ENCODE measurements at places on chromosomes 11 and 22.

DNA sequence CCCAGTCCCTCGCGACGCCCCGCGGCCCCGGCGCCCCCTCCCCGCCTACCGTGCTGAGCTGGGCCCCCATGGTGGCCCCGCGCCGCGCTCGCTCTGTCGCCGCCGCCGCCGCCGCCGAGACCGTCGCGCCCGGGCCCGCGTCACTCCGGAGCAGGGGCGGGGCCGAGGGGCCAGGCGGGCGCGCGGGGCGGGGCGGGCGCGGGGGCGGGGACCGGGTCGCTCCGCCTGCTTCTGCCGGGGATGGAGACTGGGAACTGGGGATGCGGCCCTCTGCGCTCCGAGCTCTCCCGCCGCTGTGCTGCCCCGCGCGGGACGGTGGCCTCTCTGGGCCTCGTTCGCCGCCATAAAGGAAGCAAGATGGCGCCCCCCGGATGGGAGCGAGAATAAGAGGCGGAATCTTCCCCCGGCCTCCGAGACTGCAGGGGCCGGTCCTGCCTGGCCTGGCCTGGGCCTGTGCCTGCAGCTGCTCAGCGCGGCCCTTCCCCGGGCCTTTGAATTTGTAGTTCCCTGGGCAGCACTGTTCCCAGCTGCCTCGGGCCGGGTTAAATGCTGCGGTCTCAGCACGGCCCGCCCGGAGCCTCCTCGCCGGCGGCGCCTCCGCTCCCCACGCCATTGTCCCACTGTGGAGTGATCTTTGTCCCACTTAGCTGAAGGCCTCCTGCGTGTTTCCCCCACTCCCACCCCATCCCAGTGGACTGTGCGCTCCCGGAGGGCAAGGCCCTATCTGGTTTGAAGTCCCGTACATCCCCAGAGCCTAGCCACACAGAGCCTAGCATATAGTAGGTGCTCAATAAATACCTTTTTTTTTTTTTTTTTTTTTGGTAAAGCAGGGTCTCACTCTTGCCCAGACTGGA lies at the start of gene CYB5R3:
CYB5R3 (minus strand) TSS at position 147 of the 854 bp plus-strand sequence; CDS start at position 70, 77 bp downstream.
- DNase-seq, result peak; percentile 75

- DNase-seq, result no peak
These were observed 50.4 kb downstream of the CWC15 start for GRCh38 chr11:94923004-94923334.

GRCh38 chr22:27460591-27461347 lies 340.8 kb downstream of the MN1 start:
- DNase-seq, result no peak

DNA sequence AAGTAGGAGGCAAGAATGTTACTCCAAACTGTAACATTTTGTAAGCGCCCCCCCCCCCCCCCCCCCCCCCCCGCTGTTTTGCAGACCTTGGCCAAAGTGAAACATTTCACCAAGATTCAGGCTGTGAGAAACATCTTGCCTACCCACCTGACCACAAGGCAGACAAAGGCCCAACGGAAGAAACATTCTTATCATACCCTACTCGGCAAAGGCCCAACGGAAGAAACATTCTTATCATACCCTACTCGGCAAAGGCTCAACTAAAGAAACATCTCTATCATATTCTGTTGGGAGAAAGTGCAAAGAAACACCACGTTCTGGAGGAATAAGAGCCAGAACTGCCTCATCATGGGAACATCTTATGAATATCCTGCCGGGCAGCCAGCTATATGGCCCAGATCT lies 117.1 kb downstream of the JRKL start:
- no peak for DNase-seq

- no peak for DNase-seq
These were observed 36.6 kb downstream of the ST3GAL4 start for GRCh38 chr11:126391970-126392632.

DNA sequence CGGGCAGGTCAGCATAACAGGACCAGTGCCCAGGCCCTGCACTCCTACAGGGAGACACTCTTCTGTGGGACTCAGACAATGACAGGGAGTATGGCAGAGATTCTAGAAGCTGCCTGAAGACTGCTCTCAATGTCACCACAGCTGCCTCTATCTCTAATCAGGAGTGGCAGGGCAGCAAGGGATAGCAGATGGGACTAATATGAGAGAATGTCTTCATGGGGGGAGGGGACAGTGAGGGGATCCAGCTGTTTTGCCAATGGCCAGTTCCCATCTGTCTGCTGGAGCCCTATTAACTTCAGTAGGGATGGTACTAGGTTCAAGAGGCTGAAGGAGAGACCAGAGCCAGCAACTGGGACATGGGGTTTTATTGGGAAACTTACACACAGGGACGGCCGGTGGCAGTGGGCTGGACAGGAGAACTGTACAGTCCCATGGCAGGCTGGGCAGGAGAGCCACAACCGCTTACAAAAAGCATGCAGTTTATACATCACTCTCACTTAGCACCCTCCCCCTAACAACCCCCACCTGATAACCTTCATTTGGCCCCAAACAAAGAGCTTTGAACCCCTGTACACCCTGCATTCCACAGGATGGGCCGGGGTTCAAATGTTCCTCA lies 2.5 kb upstream of the CD82 start:
- no peak for DNase-seq

- DNase-seq, result no peak
These were observed 39.0 kb downstream of the PAMR1 start for GRCh38 chr11:35486446-35486845.

DNA sequence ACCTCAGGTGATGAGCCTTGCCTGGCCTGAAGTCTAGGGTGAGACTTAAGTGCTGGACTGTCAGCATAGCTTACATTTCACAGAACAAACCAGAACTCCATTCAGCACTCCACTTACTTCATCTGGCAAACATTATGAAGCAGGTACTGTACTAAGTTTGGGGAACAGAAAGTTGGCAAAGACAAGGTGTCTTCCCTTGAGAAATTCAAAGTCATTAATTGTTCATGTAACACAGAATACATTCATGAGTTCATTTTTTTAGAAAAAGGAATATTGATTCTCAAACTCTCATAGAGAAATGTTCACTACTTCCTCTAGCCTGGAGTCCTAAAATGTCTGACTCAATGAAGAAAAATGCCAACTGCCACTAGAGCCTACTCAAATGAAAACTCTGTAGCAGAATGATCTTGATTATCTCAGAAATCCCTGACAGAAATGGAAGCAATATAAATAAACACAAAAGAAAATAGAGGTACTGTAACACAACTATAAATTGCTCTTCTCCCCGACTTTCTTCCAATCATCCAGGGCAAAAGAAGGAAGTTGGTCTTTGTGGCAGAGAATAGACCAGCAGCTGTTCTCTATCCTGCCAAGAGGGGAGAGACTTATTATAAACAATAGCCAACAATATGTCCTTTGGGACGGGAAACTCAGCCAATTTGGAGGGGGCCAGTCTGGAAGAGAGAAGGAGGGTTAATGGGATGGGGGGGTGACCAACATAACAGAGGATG lies 129.2 kb upstream of the MTMR2 start:
- no peak for DNase-seq

- no peak for DNase-seq
These were observed 59.2 kb upstream of the PRODH start for GRCh38 chr22:18995327-18995711.

DNA sequence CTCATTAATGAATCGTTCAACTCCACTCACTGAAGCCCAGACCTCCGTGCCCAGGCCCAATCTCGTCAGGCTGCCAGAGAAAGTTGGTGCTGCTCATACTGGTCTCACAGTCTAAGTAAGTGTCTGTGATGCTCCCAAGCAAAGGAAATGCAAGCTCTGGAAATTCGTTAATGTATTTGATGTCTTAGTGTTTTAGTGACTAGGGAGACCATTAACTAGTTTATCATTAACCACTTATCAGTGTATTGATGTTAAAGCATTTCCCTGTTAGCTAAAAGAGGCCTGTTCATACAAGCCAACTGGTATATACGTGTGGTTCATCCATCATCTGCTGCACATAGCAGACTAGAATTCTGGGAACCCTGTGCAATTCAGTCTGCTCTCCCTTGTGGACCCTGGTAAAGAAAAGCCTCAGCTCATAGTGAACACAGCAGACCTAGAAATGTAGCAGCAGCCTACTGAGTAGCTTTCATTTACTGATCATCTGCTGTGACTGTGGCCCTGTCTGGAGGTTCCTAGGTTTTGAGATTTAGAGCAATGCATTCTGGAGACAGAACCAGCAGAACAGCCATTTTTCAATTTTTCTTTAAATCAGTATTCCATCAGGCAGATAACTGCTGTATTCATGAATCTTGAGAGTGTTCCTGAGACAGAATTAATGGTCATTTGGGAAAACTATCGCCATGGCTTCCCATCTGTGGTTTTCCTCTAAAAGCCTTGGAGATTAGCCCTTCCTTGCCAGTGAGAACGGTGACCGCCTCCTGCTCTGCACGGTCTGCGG lies 15.7 kb upstream of the AIFM3 start:
- peak; percentile 76 for DNase-seq

DNA sequence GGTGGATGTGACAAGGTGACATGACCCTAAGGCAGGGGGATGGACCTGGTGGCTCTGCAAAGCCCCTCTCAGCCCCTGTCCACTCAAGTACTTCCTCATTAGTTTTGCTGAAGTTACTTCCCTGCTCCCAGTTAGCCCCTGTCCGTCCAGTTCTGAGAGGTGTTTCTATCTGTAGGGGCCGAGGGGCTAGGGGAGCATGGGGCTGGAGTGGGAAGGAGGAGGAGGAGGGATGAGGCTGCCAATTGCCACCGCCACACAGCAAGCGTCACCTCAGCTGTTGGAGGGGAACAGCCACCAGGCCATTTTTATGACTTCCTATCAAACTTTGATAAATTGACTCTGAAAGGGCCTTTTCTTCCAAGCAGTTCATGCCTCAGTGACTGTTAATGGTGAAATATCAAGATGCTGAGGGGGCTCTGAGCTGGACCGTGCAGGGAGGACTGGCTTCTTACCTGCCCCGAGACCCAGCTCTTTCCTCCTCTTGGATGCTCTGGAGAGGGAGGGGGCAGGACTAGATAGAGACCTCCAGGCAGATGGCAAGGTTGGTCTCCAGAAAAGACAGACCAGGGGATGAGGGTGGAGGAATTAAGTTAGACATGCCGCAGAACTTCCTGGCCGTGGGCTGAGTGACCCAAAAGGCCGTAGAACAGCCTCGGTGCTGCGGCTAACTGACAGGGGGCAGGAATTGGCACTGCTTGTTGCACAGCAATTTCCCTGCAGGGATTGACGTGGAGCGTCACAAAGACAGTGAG lies 137.0 kb downstream of the ST3GAL4 start:
- DNase-seq, result no peak

DNA sequence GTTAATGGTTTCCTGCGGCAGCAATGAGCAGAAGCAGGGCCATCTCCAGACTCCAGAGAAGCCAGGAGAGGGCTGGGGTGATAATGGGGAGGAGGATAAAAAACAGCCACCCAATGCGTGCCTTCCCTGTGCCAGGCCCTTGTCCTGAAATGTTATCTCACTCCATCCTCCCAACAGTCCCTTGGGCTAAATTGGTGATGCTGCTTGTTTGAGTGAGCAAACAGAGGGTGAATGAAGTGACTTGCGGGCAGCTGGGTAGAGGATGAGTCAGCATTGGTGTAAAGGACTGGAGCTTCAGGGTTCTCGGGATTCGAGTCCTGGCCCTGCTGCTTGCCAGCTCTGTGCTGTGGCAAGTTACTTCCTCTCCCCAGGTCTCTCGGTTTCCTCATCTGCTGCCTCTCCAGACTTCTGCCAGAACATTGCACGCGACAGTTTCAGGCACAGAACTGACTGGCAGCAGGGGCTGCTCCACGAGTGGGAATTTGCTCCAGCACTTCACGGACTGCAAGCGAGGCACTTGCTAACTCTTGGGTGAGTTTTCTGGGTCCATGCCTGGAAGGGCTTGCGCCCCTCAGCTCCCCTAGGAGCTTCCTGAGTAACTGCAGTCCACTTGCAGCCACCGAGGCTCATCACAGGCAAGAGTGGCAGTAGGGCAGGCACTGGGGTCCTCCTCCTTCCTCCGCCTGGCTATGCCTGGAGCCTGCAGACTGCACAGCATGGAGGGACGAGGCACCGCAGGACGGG lies at the start of gene P2RY6:
P2RY6 (plus strand) TSS at position 403 of the 744 bp plus-strand sequence. CDS start 24,181 bp downstream, outside the sequence.
- peak; percentile 28 for DNase-seq

DNA sequence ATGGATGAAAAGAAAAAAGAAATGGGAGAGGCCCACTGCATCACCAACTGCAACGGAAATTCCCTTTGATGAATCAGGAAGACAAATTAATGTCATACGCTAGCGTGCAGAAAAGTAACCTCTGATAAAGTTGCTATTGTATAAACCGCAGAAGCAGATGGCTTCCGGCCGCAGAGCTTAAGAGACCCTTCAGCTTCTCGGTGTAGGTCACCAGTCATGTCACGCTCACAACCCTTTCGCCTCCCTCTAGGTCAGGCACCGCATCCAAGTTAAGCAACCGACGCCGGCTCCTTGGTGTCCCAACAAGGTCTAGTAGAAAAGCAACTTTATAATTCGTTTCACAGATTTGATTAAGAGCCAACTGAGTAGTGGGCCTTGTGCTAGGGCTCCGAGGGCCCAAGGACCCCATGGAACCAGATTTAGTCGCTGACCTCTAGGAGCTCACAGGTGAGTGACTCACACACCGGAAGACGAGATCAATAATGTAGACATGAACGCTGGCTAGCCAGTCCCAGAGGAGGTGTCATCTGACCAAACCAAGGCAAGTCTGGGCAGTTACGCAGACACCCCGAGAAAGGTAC lies 1.2 kb upstream of the ZFP91 start:
- peak; percentile 59 for DNase-seq

GRCh38 chr22:21633481-21633880 lies 921 bp downstream of the CCDC116 start:
- DNase-seq, result no peak

GRCh38 chr22:37546437-37547250 lies 13.6 kb upstream of the CDC42EP1 start:
- no peak for DNase-seq

- no peak for DNase-seq
These were observed at the start of gene CLDN5 for GRCh38 chr22:19524170-19525115. Gene CLDN5, minus strand, starts transcription at chr22:19524410. Its CDS starts 155 bp downstream, at chr22:19524255.

GRCh38 chr11:1820463-1821325 lies 14.1 kb upstream of the SYT8 start:
- no peak for DNase-seq

DNA sequence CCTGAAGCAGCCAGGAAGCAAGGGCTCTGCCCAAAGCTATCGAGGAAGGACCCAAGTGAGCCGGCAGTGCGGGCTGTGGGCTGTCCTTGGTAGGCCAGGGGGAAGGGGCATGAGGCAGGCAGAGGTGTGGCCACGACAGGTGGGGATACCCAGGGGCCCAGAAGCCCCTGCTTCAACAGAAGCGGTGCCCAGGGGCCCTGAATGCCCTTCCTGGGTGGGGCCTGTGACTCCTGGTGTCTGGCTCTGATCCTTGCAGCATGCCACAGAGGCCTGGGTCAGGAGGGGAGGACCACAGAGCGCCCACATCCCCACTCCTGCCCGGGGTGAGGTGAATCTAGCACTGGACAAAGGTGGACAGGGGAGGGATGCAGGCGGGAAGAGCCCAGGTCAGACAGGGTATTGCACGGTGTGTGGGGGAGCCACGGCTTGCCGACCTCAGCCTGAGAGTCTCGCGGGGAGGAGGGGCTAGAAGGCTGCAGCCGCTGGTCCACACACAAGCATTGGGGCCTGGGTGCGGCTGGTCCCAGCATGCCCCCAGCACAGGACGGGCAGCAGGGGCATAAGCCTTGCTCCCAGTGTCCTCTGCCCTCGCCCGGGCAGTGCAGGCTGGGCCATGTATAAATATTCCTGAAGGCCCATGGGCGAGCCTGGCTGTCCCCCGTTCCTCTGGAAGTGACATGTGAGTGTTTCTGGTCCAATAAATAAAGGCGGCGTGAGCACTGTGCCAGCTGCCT lies 19.0 kb downstream of the MAFF start:
- no peak for DNase-seq

All from Caki2 (cell line).